RPMI7951 (cell line): ENCODE measurements at places on chromosomes 16 and 17.

DNA sequence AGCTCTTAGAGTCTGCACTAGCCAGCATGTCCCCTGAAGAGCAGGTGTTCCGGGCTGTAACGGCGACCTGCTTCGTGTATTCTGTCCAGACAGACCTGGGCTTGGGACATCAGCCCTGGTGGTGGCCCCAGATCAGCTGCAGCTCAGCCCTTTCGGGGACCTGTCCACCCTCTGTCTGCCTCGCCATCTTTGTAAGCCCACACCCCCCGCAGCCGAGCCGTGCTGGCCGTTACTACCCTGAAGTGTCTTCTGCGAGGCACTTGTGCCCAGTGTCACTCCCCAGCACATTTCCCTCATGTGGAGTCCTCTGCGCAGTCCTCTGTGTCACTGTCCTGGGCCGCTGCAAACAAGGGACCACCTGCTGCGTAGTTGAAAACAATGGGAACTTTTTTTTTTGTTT is 10.4 kb downstream of the CARD14 start:
- DNase-seq: no peak

- no peak for DNase-seq
Observed at GRCh38 chr17:78134899-78135385, 4.4 kb downstream of the TMC8 start.

GRCh38 chr17:15931394-15931793 is 13.5 kb upstream of the ADORA2B start:
- no peak for DNase-seq

DNA sequence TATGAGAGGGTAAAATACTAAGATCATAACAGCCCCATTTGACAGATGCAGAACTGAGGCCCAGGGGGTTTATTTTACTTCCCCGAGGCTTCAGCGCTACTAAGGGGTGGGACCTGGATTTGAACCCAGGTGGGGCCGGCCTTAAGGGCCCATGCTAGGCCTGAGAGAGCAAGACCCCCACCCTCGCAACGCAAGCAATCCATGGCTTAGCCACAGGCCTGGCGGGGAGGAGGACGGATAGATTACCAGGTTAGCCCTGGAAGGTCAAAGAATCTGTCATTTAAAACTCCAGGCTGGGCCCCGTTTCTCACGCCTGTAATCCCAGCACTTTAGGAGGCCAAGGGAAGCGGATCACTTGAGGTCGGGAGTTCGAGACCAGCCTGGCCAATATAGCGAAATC is 1.9 kb upstream of the CDH3 start:
- DNase-seq: no peak

DNA sequence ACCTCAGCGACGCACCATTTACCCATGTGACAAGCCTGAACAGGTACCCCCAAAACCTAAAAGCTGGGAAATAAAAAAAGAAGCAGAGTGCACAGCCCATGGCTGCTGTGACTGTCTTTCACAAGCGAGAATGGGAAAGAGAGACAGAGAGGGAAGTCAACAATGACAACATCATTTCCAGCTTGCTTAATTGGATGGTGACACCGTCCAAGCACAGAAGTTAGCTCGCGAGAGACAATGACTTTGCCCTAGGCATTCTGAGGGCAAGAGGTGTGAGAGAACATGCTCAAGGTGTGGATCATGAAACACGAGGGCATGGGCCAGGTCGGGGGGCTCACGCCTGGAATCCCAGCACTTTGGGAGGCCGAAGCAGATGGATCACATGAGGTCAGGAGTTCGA is 19.3 kb upstream of the NSMCE1 start:
- no peak for DNase-seq

- no peak for DNase-seq
Observed at GRCh38 chr16:11472851-11473250, 113.9 kb downstream of the LITAF start.

DNA sequence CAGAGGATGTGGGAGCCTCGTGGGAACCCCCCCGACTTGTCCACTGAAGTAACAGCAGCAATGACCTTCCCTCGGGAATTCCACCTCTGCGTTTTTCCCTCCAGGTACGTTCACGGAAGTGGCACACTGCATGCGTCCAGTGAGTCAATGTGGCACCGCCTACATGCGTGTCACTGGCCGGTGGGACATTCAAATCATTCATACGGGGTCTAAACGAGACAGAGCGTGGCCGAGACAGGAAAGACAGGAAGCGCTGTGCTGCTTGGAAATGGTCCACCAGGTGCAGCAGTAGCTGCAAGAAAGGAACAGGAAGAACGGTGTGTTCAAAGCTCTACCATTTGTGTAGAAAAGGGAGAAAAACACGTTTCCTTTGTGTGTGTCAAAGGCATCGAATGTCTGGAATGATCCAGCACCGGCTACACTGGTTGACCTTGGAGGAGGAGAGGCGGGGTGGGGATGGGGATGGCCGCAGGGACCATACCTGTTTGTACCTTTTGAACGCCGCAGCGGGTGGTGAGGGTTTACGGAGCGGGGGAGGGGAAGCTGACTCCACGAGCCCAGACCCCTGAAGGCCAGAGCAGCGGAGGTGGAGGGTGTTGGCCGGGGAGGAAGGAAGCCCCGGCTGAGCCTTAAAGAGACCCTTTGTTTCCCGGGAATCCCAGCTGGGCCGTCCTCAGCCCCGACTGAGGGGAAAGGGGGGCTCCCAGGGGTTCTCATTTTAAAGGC is 1.7 kb upstream of the PGAP6 start:
- DNase-seq: no peak

DNA sequence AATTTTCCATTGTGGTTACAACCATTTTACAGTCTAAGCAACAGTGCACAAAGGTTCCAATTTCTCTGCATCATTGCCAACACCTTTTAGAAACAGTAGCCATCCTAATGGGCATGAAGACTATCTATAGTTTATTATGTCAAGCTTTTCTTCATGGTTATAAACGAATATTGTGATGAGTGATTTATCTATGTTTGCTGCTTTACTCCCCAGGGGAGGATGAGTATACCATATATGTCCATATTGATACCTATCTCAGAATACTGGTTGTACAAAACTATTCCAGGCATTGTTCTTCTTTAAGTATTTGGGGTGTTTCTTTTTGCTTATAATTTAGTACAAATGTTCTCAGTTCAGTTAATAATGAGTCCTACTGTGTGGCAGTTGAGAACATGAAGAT is 98.3 kb downstream of the PRKCA start:
- DNase-seq: no peak

GRCh38 chr17:19383681-19384470 is 3.1 kb downstream of the MFAP4 start:
- DNase-seq: no peak

DNA sequence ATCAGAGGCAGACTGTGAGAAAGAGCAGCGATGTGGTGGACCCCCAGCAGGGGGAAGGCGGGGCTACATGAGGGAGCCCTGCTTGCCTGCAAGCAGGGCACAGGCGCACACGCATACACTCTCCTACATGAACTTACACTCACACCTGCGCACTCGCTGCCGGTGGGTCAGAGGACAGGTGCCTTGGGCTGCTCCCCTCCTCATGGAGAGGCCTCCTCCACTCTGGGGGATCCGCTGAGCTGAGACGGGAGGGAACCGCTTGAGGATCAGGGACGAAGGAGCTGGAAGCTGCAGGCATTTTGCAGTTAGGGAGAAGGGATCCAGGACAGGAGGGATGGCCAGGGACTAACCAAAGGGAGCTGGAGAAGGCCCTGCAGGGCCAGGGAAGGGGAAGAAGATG is 14.2 kb downstream of the OSBPL7 start:
- no peak for DNase-seq

- no peak for DNase-seq
Observed at GRCh38 chr17:47803751-47804150, 17.8 kb downstream of the OSBPL7 start.

DNA sequence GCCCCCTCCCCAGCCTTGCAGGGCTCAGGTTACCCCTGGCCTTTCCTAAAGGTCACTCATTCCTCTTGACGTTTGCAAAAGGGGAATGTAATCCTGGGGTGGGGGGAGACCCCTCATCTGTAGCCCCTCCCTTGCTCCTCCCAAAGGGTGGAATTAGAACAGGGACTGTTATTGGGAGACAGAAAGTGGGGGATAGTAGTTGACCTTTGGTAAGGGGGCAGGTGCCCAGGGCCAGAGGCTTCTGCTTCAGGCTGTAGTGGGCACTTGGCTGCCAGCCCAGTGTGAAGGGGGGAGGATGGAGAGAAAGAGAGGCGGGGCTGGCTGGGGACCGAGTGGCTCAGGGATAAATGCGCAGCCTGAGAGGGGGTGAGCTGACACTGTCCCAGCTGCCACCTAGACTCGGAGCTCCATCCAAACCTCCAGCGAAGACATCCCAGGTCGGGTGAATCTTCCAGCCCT is at the start of gene ENO3:
Gene ENO3 (plus strand): TSS at position 374 of the 459 bp plus-strand sequence. CDS start 711 bp downstream, outside the sequence.
- no peak for DNase-seq

- DNase-seq: no peak
Observed at GRCh38 chr17:63827801-63828221, 348 bp upstream of the FTSJ3 start.

GRCh38 chr16:73949574-73950320 is 346.9 kb upstream of the PSMD7 start:
- DNase-seq: peak; percentile 79

GRCh38 chr16:660459-661183 is 7.3 kb upstream of the RHOT2 start:
- DNase-seq: peak; percentile 53

GRCh38 chr16:88758227-88758943 is 26.6 kb downstream of the PIEZO1 start:
- DNase-seq: no peak

DNA sequence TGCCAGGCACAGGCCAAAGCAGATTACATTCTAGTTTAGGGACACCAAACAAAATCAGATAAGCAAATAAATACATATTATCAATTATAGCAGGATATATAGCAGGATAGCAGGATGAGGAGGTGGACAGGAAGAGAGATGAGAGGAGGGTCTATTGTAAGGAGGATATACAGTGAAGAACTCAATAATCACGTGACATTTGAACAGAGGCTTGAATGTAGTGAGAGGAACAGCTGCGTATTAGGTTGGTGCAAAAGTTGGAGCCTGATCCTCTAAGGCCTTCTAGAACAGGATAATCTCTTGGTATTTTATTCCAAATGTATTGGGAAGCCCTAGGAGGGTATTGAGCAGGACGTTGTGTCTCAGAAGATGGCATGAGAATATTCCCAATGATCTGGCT is 136.7 kb downstream of the CYLD start:
- DNase-seq: no peak

DNA sequence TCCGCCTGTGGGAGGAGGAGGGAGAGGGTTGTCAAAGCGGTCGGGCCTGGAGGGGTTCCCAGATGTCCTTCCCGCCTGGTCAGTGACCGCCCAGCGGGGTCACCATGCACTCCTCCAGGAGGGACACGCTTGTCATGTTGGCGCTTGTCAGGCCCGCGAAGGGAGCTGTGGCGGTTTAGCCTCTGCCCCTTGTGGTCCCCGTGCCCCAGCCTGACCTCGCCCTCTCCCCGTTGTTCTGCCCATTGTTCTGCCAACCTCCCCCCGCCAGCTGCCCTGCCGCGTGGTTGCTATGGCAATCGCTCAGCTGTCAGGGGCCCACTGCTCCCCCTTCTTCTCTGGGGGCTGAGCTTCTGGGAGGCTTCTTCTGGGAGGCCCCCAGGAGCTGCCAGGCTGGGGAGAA is 146.4 kb upstream of the CIBAR2 start:
- DNase-seq: no peak

DNA sequence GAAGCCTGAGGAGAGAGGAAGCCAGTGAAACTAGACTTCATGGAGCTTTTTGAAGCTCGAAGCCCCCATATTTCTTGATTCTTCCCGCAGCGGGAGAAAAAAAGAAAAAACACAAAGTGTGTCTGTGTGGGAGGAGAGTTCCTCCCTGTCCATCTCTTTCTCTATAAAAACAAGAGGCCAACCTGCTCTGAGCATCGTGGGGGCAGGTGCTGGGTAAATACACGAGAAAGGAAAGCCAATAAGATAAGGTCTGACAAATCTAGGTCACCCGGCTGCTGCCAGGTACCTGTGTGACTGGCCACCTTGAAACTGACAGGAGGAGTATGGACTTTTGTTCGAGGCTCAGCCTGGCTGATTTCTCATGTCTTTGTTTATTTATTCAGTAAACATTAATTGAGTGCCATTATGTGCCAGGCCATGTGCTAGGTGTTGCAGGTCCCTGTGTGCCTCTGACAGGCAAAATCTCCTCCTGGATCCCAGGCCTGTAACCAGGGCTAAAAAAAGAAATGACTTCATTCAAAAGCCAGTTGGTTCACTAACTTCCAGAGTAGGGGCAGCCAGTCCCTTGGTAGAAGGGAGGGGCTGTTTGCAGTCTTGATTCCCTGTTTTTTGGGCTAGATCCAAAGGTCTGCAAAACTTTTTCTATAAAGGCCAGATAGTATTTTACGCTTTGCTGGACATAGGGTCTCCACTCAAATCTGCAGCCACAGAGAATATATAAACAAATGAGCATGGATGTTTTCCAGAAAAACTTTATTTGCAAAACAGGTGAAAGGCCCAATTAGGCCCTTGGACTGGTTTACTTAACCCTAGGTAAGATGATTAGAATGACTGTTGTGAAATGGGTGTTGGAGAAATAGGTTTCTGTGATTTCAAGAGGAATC is 35.6 kb downstream of the YPEL2 start:
- no peak for DNase-seq

GRCh38 chr16:65062736-65063583 is 58.9 kb downstream of the CDH11 start:
- no peak for DNase-seq

DNA sequence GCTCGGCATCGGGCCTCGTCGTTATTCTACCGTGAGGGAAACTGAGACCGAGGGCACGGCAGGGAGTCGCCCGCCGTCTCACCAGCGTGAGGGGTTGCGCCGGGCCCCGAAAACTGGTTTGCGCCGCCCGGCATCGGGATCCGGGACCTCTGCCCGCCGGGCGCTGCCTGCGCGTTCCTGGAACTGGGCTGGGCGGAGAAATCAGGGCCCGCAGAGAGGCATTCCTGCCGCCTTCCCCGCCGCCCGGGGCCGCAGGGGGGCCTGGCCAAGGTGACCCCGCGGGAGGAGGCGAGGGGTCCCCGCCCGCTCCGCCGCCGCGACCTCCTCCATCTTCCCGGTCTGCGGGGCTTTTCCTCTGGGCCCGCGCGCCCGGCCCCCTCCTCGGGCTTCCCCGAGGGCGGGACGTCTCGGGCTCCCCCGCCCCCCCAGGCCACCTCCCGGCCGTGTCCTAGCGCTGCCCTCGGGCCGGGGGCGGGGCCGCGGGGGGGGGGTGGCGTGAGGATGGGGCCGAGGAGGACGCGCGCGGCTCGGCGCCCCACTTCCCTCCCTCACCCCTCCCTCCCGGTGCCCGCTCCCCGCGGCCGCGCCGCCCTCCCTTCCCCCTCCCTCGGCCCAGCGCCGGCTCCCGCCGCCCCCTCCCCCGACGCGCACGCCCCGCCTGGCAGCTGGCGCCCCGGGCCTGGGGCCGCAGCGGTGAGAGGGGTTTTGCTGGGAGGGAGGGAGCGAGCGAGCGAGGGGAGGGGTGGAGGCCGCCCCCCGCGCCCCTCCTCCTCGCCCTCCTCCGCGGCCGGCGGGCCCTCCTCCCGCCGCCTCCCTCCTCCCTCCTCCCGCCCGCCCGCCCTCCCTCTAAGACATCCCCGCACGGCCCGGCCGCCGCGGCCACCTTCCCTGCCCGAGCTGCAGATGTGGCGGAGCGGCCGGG is at the start of gene GLIS2:
Gene GLIS2 (plus strand): TSS at position 882 of the 922 bp plus-strand sequence. CDS start 16,214 bp downstream, outside the sequence.
- peak; percentile 70 for DNase-seq
